ENCODE measurements at places on chromosomes 6 and 20.

DNA sequence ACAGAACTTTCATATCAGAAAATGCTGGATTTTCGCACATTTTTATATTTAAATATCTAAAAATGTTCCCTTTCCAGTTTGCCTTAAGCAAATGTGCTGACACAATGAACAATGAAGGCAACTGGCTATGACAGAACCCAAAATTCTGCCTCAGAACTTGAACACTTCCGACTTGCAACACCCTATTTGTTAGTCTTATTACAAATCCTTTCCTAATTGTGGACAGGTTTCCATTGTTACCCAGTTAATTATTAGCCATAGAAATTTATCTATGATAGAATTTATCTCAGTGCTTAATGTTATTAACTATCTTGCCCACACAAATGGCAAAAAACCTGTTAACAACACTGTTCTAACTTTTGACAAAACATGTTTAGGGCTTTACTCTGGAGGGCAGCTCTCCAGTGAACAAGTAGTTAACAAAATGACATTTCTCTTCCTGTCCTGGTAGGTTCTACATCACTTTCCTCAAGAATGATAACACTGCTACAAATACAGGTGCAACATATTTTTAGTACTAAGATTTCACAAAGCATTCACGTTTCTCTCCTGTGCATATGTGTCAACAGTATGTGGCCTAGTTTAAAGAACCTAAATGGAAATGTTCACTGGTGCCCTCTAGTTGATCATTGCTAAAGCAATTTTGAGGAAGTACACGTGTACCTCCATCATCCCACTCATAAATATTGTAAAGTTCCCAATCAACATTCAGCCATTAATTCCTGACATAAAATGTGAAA, 58.4 kb downstream of the HIVEP2 start:
- DNase-seq, result no peak

DNA sequence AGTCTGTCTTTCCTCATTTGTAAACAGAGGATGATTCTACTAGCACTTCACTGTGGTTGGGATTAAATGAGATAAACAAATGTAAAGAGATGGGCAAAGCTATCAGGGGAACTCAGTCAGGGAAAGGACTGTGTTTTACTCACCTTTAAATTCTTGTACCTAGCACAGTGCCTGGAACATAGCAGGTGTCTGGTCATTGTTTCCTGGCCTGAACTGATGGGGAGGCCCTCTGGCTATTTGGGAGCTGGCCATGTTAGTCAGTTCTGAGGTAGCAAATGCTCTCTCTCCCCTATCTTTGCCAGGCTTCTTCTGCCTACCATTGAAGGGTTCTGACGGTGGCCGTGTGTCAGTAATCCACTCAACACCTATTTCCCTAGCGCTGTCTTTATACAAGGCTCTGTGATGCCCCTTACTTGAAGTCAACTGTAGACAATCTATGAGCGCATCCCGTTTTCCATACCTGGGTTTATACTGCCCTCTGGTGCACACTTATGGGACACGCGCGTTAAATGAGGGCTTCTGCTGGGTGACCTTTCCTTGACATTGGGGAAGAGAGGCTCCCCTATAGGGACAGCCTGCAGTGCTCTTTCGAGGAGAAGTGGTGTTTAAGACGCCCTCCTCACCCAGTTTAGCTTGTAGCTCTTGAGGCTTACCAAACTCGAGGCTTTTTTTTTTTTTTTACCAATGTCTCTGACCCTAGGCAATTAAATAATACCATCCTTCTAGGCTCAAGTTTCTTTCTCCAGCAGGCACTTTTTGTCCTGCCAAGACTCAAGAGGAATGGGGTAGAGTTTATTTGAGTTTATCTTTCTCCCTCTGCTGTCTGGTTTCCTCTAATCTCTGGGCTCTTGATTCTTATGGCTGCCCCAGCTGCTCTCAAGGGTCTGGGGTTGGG, 4.0 kb upstream of the SPATS1 start:
- peak; percentile 61 for DNase-seq

- DNase-seq, result no peak
Measured at GRCh38 chr6:15368873-15369272, 123.0 kb downstream of the JARID2 start.

- DNase-seq, result no peak
Measured at GRCh38 chr6:169171016-169171415, 82.6 kb downstream of the THBS2 start.

DNA sequence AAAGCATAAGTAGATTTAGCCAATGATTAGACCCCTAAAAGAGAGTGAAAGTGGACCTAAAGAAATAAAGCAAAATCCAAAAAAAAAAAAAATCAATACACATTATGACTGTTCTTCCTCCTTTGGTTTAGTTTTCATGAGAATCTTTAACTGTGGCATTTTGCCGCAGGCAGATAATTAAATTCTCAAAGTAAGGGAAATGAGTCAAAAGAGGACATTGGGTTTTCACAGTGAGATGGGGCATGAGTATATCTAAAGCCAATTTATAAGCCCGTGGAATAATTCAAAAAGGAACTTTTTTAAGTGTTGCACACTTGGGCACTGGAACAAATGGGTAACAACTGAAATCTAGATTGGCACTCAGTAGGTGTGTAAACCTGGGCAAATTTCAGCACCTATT, 230.3 kb downstream of the PKHD1 start:
- DNase-seq, result no peak

- DNase-seq, result no peak
Measured at GRCh38 chr6:22020299-22021003, 276.4 kb downstream of the PRL start.

DNA sequence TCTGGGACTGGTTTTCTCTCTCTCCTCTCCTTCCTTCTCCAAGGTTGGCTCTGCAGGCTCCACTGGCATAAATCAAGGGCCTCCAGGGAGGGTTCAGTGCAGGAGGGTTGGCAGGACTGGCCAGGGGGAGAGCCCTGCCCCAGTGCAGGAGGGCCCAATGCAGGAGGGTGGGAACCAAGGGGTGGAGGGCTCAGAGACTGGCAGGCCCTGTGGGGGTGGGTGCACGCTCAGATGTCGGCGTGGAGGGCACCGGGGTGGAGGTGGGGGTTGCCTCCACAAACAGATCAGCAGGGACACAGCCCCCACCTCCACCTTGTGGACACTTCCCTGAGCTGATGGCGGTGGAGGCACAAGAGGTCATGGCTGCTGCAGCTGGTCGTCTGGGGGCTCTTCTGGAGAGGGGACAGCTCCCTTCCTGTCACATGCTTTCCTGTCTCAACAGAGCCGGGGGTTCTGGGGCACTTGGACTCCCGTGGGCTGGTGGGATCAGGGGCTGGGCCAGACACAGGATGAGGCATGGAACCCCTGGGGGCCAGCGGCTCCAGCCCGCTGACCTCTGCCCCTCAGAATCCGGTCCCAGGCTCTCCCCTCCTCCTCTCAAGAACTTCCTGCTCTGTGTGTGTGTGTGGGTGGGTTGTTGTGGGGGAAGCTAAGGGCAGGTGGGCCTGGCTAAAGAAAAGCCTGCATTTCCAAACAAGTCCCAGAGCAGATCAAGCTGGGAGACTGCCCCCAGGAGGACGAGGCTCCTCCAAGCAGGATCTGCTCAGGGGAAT, 2.7 kb upstream of the ABHD16B start:
- no peak for DNase-seq

DNA sequence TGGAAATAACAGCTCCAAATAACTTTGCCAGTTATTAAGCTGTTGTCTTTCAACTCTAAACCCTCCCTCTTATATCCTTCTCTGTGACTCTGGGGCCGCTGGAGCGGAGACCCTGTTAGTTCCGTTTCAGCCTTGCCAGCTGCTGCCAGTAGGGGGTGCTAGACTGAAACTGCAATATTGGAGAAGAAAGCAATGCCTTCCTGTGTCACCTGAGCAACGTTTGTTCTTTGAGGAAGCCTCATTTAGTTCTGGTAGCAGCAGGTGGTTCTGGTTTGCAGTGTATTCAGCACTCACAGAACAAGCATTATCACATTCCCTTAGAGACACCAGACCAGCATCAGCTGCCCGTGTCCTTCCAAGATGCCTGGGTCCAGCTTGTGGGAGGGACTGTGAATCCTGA, 22.9 kb upstream of the JAG1 start:
- DNase-seq, result no peak

DNA sequence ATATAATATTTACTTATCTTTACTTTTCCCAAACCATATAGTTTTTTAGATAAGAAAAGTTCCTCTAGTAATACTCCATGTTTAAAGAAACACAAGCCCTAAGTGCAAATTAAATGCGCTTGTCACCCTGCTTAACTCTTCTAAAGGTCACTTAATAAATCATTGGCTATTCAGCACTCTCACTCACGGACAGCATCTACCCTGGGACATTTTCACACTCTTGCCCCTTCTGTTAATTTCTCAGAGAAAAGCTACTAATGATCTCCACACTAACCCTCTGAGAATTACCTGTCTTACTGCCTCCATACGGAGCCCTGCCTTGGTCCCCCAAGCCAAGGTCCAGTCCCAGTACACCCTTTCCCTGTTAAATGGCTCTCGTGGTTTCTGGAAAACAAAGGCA, 102.2 kb downstream of the NRN1 start:
- no peak for DNase-seq

DNA sequence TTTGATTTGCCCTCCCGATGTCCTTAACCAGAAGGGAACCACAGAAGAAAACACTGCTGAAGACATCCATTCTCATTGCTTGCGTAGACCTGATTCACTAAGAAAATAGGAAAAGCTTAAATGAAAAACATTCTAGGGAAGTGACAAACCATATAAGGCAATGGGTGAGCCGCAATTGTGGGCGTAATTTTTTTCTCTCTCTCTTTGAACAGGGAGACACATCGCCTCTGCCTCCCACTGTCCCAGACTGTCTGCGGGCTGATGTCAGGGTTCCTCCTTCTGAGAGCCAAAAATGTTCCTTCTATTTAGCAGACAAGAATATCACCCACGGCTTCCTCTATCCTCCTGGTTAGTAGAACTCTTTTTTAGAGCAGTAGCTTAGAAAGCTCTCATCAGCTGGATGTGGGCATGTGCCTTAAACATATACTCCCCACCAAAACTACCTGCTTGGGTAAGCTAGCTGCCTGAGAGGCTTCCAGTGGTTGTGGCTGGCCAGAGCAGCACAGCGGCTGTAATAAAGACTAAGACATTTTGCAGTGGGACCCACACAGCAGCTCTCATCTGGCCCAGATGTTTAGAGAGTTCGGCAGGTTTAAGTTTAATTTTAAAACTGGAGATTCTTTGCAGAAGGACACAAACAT, 22.7 kb upstream of the CTAGE9 start:
- DNase-seq, result no peak

- DNase-seq, result no peak
Measured at GRCh38 chr6:31094389-31094881, 17.9 kb downstream of the C6orf15 start.

GRCh38 chr20:4027590-4028265, 12.4 kb upstream of the RNF24 start:
- no peak for DNase-seq

DNA sequence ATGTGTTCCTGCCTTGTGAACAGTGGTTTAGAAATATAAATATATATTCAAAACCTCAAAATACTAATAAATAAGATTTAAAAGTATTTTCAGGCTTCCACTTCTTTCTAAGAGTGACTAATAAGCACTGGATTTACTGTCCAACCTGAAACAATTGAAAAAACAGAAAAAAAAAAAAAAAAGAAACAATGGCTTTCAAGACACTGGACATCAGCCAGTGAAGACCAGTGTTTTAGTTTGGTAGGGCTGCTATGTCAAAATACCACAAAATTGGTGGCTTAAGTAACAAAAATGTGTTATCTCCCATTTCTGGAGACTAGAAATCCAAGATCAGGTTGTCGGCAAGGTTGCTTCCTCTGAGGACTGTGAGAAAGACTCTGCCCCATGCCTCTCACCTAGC, 101.4 kb upstream of the PDE7B start:
- DNase-seq, result no peak

All from activated T-cell treated with anti-CD3 and anti-CD28 coated beads, Interleukin-2, amount 50 U/mL, for 4 hours (primary cell).